ENCODE measurements at places on chromosomes 11 and 22.

DNA sequence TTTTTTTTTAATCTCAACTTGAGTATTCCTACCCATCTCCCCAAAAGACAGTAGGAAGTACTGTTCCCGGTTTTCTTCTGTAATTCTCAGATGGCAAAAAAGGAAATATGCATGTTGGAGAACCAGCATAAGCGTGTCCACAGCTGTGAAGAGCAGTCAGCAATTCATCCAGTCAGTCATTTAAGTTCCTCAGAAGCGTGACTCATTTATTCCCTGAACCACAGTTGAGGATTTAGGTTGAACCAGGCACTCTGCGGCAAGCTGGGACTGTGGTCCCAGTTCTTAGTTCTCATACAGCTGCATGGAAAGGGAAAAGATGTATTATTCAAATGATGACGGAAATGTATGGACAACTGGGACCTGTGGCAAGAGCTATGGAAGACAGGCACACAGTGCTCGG lies 61.0 kb upstream of the MYO18B start:
- no peaks in the 10 kb centered on the region for H3K36me3 ChIP-seq
- H3K27ac ChIP-seq = no peak overlapping the region
- no peak for DNase-seq
- H3K4me3 ChIP-seq = no peak overlapping the region
- H3K27me3 ChIP-seq = peaks cover 6% of the 10 kb centered on the region

DNA sequence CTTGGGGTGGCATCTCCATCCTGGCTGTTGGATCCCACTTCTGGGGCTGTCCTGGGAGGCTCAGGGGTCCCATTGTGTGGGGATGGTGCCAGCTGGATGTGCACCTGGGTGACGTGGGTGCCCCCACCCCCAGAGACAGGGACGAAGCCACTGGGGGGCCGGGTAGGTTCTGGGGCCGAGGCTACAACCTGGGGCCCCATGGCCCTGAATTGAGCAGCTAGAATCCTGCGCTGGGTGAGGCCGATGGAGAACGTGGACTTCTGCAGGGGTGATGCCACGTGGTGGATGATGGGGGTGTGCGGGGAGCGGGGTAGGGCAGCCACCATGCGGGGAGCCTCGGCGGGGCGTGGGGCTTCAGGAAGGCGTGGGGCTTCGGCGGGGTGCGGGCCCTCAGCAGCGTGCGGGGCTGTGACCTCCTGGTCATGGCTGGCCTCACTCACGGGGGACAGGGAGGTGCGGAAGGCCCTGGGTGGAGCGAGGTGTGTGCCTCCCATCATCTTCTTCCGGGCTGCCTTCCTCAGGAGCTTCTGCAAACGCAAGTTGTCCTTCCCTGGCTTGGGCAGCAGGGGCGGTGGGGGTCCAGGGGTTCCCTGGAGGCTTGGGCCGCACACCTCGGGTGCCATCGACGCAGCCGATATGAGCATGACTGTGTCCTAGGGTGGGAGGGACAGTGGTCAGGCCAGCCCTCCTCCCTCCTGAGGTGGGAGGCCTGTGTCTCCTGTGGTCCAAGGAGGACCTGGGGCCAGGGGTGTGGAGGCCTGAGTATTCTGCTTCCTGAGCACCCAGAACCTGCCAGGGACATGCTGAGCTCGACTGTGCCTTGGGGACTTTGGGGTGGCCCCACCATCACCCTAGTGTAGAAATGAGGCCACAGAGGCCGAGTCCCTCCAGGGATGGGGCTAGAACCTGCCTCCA lies 1.5 kb downstream of the PRR33 start:
- peak overlapping the region; percentile 75 for H3K27ac ChIP-seq
- peaks cover 23% of the 10 kb centered on the region for H3K4me1 ChIP-seq
- peak overlapping the region; percentile 82 for H3K4me3 ChIP-seq
- H3K36me3 ChIP-seq = peaks cover 2% of the 10 kb centered on the region
- no peaks in the 10 kb centered on the region for H3K27me3 ChIP-seq
- no peak for DNase-seq

- DNase-seq = no peak
- peaks cover 3% of the 10 kb centered on the region for H3K36me3 ChIP-seq
- no peak overlapping the region for H3K4me3 ChIP-seq
Observed at GRCh38 chr11:123228496-123229163, 33.6 kb upstream of the CLMP start.

DNA sequence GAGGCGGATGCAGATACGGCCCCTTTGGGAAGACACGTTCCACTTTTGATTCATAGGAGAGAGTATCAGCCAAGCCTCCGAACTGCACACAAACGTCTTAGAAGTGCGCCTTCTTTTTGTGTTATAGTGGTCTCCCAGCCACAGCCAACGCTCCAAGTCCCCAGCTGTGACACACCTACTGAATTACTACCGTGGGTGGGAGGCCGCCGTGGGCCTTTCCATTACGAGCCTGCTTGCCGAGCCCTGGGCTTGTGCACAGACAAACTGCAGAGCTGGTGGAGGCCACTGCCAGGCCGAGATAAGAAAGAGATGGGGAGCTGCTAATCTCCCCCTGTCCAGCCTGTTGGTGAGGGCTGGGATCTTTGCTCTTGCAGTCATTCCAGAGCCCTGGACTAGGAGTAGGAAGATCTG lies 761 bp downstream of the HMBS start:
- no peak for DNase-seq
- peaks cover 15% of the 10 kb centered on the region for H3K4me1 ChIP-seq
- H3K27ac ChIP-seq = peak overlapping the region; percentile 89
- H3K36me3 ChIP-seq = peaks cover 3% of the 10 kb centered on the region
- no peaks in the 10 kb centered on the region for H3K27me3 ChIP-seq
- peak overlapping the region; percentile 93 for H3K4me3 ChIP-seq

GRCh38 chr11:103228807-103229206 lies 119.6 kb downstream of the DYNC2H1 start:
- no peaks in the 10 kb centered on the region for H3K36me3 ChIP-seq
- H3K4me3 ChIP-seq = no peak overlapping the region
- H3K27ac ChIP-seq = no peak overlapping the region
- H3K4me1 ChIP-seq = no peaks in the 10 kb centered on the region

DNA sequence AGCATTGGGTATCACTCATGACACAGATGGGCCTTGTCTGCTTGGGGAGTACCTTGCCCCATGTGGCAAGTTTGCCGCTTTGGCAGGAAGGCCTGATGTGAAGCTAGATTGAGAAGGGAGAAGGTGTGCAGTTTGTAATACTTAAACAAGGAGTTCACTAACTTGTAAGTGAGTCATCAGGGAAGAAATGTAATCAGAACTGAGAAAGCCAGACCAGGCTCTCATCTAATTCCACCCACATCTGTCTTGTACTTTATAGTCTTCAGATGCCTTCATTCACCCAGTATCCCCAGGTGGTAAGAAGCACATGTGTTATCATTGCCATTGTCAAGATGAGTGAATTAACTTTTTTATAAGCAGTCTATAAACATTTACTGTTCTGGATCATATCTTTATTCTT lies 116.0 kb upstream of the DDI1 start:
- no peak overlapping the region for H3K27ac ChIP-seq
- H3K36me3 ChIP-seq = no peaks in the 10 kb centered on the region
- no peaks in the 10 kb centered on the region for H3K4me1 ChIP-seq
- H3K4me3 ChIP-seq = no peak overlapping the region

- no peak overlapping the region for H3K4me3 ChIP-seq
- no peaks in the 10 kb centered on the region for H3K27me3 ChIP-seq
- peaks cover 2% of the 10 kb centered on the region for H3K4me1 ChIP-seq
- DNase-seq = no peak
- peaks cover 3% of the 10 kb centered on the region for H3K36me3 ChIP-seq
- no peak overlapping the region for H3K27ac ChIP-seq
Observed at GRCh38 chr22:30871391-30872284, 96.9 kb downstream of the MORC2 start.

DNA sequence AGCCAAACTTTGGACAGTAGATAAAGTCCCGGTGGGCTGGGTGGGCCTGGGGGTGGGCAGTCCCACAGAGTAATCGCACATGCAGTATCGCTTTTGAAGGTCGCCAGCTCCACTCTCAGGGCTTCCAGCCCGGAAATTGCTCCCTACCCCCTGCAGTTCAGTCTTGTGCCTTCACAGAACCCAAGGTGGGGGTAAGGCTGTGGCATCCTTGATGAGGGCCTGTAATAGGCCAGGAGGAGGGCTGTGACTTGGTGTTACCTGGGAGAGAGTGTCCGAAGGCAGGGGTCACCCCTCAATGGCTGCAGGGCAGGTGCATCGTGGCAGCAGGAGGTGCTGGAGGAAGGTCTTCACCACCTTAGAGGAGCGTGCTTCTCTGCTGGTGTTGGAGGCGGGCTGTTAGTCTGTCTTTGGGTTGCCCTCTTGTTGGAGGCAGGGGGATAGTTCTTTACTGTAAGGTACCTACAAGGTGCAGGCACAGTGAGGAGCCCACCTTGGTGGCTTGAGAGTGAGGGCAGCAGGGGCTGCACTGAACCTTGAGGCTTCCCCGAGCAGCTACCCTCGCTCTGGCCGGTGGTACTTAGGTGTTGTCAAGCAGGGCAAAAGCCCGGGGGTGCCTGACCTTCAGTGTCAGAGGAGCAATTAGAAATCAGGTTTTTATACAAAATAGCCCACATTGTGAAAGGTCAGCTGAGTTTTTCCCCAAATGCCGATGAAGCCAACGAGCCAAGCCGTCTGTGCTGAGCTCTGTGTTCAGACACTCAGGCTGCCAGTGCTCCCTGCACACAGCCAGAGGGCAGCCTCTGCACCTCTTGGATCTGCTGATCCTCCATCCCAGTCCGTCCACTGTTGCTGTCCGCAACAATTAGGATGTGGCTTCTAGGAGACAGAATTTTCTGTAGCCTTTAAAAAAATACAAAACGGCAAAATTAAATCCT lies 21.9 kb downstream of the SAMM50 start:
- H3K27ac ChIP-seq = no peak overlapping the region
- H3K4me3 ChIP-seq = no peak overlapping the region
- H3K4me1 ChIP-seq = peaks cover 8% of the 10 kb centered on the region
- no peak for DNase-seq
- peaks cover 10% of the 10 kb centered on the region for H3K36me3 ChIP-seq
- no peaks in the 10 kb centered on the region for H3K27me3 ChIP-seq

GRCh38 chr11:13261591-13262061 lies 16.0 kb upstream of the BMAL1 start:
- H3K36me3 ChIP-seq = no peaks in the 10 kb centered on the region
- H3K27me3 ChIP-seq = peaks cover 28% of the 10 kb centered on the region
- peaks cover 31% of the 10 kb centered on the region for H3K4me1 ChIP-seq
- H3K27ac ChIP-seq = no peak overlapping the region

GRCh38 chr11:134615041-134615615 lies 203.1 kb upstream of the B3GAT1 start:
- peaks cover 46% of the 10 kb centered on the region for H3K27me3 ChIP-seq
- H3K36me3 ChIP-seq = no peaks in the 10 kb centered on the region
- DNase-seq = no peak
- no peak overlapping the region for H3K4me3 ChIP-seq

- H3K4me3 ChIP-seq = no peak overlapping the region
- no peaks in the 10 kb centered on the region for H3K27me3 ChIP-seq
- DNase-seq = no peak
- H3K27ac ChIP-seq = no peak overlapping the region
- H3K36me3 ChIP-seq = peaks cover 22% of the 10 kb centered on the region
Observed at GRCh38 chr11:82829101-82829500, 71.1 kb downstream of the PRCP start.

- peaks cover 2% of the 10 kb centered on the region for H3K4me1 ChIP-seq
- no peaks in the 10 kb centered on the region for H3K27me3 ChIP-seq
- H3K36me3 ChIP-seq = no peaks in the 10 kb centered on the region
- no peak overlapping the region for H3K27ac ChIP-seq
- no peak overlapping the region for H3K4me3 ChIP-seq
- no peak for DNase-seq
Observed at GRCh38 chr11:66360406-66361073, 11.0 kb downstream of the SLC29A2 start.

GRCh38 chr11:37712251-37712650 lies 1114.2 kb upstream of the RAG2 start:
- H3K27me3 ChIP-seq = no peaks in the 10 kb centered on the region
- no peak overlapping the region for H3K4me3 ChIP-seq

DNA sequence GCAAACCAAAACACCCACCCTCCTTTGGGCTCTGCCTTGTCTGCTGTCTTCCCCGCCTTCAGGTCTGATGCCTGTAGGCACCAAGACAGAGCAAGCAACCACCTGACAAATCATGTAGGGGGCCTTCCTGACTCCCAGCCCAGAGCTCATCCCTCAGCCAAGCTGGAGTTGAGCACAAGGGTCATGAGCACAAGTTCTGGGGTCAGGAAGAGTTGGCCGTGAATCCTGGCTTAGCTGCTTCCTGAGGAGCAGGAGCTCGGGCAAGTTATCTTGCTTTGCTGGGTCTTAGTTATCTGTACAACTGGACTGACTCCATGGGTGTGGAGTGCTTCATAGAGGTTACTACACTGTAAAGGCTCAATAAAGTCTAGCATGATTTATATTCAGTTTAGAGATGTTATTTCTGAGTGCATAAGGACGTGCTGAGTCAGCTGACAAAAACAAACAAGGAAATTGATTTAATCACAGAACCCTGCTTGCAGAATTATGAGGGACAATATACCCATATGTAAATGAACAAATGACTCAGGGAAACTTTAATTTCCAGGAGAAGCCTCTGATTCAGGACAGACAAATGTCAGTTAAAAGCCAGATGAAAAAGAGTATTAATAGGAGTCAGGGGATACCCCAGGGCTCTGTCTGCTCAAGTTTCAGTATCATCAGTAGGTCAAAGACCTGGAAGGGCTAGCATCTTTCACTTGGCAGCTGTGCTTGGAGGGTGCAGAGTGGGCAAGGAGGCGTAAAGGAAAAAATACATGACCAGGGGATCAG lies 15.0 kb upstream of the APOA1 start:
- no peaks in the 10 kb centered on the region for H3K36me3 ChIP-seq
- DNase-seq = no peak
- peak overlapping the region; percentile 86 for H3K4me3 ChIP-seq
- H3K27ac ChIP-seq = peak overlapping the region; percentile 95
- peaks cover 58% of the 10 kb centered on the region for H3K4me1 ChIP-seq
- no peaks in the 10 kb centered on the region for H3K27me3 ChIP-seq

DNA sequence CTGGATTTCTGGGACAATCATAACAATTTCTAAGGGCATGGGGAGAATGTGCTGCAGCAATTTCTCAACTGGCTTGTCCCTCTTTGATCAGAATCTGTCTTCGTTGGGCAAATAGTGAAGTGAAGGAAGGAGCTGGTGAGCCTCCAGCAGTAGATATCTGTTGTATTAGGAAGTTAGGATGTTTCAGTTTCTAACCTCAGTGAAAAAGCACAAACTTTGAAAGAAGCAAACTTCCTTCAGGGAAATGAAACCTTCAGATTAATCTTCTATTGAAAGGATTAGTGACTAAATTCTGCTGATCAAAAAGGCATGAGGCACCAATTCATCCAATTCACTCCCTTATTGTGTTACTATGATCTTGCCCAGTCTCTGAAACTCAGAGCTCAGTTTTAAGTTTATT lies 24.3 kb downstream of the LMO2 start:
- peaks cover 3% of the 10 kb centered on the region for H3K36me3 ChIP-seq
- H3K4me1 ChIP-seq = peaks cover 9% of the 10 kb centered on the region
- H3K27me3 ChIP-seq = peaks cover 70% of the 10 kb centered on the region
- H3K27ac ChIP-seq = no peak overlapping the region
- no peak for DNase-seq
- H3K4me3 ChIP-seq = peak overlapping the region; percentile 80

GRCh38 chr11:71214553-71215424 lies 37.6 kb downstream of the SHANK2 start:
- H3K27ac ChIP-seq = no peak overlapping the region
- peaks cover 2% of the 10 kb centered on the region for H3K4me1 ChIP-seq
- peaks cover 2% of the 10 kb centered on the region for H3K36me3 ChIP-seq
- no peak for DNase-seq

All from T-helper 17 cell (primary cell).